NCI-H1417 (cell line): ENCODE measurements at places on chromosomes 4 and X.

DNA sequence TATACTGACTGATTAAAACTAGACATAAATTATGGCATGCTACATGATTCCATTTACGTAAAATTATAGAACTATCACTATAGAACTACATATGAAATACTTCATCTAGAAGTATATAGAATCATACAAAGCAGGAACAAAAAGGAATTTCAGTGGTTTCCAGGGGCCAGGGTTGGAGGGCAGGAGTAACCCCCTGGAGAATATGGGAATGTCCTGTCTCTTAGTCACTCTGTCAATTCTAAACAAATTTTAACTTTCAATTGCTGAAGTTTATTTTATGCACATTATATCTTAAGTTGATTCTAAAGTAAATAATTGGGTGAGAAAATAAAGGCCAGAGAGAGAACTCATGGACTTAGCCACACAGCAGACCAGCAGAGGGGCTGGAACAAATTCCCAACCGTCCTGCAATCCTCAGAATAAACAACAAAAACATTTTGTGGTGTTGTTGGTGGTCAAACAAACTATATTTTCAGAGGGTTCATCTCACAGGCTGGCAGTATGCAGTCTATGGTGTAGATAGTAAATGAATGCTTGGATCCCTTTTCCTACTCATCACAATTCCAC lies 476.9 kb upstream of the SLIT2 start:
- DNase-seq: no peak

- DNase-seq: peak; percentile 25
These were observed 20.3 kb downstream of the MEPE start for GRCh38 chr4:87853108-87853507.

GRCh38 chr4:121073004-121073435 lies 685 bp upstream of the NDNF start:
- DNase-seq: peak; percentile 69

DNA sequence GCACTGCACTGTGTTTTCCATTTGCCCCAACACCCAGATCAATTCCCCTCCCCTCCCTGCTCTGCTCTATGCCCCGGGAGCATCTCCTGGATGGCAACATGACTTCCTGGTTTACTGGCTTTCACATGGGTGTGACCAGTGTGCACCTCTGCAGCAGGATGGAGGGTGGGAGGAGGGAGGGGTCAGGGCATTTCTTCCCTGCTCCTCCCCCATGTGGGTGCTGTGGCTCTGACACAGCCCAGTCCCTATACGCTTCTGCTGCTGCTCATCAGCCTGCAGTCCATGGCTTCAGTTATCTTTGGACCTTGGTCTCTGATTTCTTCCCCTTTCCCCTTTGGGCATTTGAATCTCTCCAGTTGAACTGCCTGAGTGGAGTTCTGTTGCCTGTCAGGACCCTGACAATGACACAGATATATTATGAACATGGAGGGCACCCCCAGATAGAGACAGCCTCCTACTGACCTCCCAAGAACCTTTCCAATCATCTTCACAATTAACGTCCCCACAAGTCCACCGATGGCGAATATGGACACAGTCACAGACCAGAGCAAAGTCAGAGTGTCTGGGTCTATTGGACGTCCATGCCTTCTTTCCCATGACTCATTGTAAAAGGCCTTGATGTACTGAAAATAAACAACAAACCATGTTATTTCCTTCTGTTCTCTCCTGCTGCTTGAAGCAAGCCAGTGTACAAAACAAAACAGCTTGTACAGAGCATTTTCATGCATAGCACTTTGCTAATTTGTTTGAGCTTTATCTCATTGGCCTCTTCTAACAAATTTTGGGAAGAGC lies 24.8 kb downstream of the SLC2A9 start:
- no peak for DNase-seq

DNA sequence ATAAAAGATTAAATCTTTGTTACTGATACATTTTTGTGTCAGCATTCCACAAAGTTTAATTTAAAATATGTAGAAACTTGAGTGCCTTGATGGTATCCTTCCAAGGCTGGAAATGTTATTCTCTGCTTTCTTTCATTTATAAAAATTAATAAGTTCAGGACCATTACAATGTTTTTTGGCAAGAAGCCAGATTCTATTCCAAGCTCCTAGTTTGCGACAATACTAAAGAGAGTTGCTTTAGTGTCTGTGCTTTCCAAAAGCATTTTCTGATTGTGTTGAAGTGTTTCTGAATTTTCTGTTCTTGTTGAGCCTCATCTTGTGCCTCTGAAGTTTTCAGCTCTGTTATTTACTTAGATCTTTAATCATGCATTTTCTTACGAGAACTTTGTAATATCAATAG lies 516.2 kb downstream of the KCTD8 start:
- DNase-seq: no peak

- no peak for DNase-seq
These were observed 30.5 kb downstream of the ZBTB49 start for GRCh38 chr4:4320528-4320927.

DNA sequence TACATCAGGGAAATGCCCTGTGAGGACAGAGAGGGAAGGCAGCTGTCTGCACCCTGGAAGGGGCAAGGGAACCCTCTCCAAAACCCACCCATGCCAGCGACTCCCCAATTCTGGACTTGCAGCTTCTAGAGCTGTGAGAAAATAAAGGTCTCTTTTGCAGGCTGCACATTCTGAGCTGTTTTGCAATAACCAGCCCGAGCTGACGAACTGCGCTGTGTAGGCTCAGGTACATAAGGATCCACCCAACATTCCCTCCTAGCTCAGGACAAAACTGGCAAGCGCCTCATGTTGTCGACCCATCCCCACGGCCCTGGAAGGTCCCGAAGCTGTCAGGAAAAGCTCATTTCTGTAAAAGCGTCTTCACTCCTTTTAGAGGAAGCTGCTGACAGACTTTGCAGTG lies 271.8 kb downstream of the CRLF2 start:
- no peak for DNase-seq

- no peak for DNase-seq
These were observed 41.2 kb downstream of the LAS1L start for GRCh38 chrX:65493431-65493830.
